ENCODE measurements at places on chromosomes 13 and 19.

- no peak for ATAC-seq
These were observed 12.9 kb upstream of the LAIR2 start for GRCh38 chr19:54489766-54490165.

GRCh38 chr19:55656988-55657747 lies 2.3 kb downstream of the U2AF2 start:
- no peak for ATAC-seq

- ATAC-seq: no peak
These were observed 120.5 kb downstream of the STK24 start for GRCh38 chr13:98456413-98456845.

DNA sequence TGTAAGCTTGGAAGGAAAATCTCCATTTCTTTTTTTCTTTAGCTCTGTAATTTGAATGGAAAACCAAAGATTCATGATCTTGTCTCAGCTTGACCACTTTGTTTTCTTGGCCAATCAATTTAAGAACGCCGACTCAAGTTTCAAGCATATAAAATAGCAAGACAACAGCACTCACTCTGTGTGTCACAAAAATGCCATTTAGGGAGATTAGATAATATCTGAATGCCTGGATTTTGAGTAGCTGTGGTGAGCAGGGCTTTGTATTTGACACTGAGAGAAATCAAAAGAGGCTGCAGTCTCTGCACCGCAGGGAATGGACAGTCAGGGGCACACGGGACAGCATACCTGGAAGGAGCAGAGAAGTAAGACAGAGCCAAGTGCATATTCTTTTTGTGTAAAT lies 209.5 kb upstream of the SLC10A2 start:
- no peak for ATAC-seq

- no peak for ATAC-seq
These were observed 6.4 kb downstream of the TNFSF14 start for GRCh38 chr19:6663236-6664201.

DNA sequence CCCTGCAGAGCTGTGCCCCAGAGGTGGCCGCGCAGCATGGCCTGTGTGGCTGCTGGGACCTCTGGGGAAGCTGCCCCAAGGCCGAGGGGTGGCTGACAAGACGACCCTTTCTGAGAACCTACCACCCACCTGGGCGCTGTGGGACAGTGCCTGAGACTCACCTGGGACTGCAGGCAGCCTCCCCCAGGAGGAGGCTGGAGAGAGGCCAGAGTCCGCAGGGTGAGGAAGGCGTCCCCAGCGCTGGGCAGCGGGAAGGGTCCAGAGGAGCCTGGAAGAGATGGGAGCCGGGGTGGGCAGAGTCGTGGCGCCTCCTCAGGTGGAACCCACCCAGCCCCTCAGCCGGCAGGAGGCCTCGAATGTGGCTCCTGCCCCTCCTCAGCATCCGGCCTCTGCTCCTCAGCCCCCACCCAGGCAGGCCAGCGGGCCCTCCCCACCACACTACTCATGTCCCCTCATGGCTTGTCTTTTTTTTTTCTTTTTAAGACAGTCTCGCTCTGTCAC lies 25.3 kb downstream of the CILP2 start:
- no peak for ATAC-seq

GRCh38 chr13:74215420-74215819 lies 81.2 kb upstream of the KLF12 start:
- no peak for ATAC-seq

DNA sequence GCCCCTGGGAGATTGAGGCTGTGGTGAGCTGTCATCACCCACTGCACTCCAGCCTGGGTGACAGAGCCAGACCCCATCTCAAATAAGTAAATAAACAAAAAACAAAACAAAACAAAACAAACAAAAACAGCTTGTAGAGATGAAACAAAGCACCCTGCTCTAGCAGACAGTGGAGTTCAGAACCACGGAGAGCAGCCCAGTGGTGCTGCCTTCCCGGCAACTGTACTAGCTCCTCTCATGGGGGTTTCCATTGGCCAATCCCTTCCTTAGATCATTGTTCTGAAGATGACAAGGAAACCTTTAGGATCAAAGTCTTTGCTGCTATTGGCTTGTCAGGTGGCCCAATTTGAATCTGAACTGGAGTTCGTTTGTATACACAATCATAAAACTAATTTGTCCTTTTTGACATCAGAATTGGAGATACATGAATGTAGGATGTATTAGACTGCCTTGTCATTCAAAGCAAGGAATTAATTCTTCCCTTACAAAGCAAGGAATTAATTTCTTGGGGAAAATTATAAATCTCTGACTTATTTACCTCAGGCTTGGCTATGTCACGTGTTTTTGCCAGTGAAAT lies 19.7 kb upstream of the SYCN start:
- ATAC-seq: no peak

- ATAC-seq: no peak
These were observed 1907.8 kb upstream of the PCDH20 start for GRCh38 chr13:63323441-63323840.

DNA sequence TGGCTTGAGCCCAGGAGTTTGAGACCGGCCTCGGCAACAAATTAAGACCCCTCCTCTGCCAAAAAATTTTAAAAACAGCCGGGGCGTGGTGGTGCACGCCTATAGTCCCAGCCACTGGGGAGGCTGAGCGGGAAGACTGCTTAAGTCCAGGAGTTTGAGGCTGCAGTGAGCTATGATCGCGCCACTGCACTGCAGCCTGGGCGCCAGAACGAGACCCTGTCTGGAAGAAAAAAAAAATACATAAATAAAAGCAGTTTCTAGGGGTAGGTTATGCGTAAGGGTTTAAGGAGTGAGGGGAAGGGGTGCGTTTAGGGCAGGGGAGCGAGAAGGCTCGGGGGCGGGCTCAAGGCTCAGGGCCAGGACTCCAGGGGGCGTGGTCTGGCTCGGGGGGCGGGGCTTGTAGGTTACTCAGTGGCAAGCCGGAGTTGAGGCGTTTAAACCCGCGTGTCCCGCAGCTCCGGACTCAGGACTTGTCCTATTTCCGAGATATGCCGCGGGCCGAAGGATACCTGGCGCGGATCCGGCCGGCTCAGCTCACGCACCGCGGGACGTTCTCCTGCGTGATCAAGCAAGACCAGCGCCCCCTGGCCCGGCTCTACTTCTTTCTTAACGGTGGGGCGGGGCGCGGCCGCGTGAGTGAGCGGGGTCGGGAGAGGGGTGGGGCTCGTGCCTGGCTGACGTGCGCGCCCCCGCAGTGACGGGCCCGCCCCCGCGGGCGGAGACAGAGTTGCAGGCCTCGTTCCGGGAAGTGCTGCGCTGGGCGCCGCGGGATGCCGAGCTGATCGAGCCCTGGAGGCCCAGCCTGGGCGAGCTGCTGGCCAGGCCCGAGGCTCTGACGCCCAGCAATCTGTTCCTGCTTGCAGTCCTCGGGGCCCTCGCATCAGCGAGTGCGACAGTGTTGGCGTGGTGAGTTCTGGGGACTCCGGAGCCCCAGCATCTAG lies 10.7 kb downstream of the SPACA6 start:
- peak; percentile 98 for ATAC-seq

GRCh38 chr19:52716522-52716921 lies 18.3 kb downstream of the ZNF611 start:
- ATAC-seq: no peak

- no peak for ATAC-seq
These were observed 4.8 kb upstream of the ECH1 start for GRCh38 chr19:38836159-38836982.

- no peak for ATAC-seq
These were observed 59.4 kb downstream of the CCNE1 start for GRCh38 chr19:29871143-29871542.

DNA sequence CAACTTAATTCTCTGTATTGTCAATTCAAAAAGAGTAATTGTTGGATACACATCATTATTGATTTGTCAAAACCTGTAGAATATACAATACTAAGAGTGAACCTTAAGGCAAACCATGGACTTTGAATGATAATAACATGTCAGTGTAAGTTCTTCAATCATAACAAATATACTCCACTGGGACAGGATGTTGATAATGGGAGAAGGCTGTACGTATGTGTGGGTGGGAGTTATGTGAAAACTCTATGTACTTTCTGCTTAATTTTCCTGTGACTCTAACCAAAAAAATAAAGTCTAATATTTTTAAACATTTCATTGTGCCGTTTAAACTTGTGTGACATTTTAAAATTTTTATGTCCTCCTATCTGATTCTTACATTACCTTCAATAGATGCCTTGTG lies 526.7 kb downstream of the SUCLA2 start:
- no peak for ATAC-seq

- no peak for ATAC-seq
These were observed 5.7 kb upstream of the IFNL2 start for GRCh38 chr19:39262496-39262895.

- ATAC-seq: peak; percentile 90
These were observed 16.3 kb downstream of the LCP1 start for GRCh38 chr13:46165485-46166223.

DNA sequence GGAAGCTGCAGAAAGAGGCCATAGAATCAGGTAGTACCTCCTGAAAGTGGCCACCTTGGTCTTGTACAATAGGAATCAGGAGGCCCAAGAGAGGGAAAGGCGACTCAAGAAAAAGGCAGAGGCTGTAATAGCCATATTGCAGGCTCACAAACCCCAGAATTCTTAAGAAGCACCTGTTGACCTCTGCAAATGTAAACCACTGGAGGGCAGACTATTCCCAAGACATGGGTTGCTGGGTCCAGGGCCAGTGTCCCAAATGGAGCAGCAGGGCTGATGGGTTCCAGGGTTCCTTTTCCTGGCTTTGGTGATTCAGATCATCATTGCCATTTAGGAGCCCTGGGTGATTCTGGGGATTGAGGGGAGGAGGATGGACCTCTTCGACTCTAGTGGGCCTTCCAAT lies 167.6 kb downstream of the B3GLCT start:
- ATAC-seq: no peak

- ATAC-seq: no peak
These were observed 10.7 kb downstream of the MARCHF2 start for GRCh38 chr19:8423817-8424223.

DNA sequence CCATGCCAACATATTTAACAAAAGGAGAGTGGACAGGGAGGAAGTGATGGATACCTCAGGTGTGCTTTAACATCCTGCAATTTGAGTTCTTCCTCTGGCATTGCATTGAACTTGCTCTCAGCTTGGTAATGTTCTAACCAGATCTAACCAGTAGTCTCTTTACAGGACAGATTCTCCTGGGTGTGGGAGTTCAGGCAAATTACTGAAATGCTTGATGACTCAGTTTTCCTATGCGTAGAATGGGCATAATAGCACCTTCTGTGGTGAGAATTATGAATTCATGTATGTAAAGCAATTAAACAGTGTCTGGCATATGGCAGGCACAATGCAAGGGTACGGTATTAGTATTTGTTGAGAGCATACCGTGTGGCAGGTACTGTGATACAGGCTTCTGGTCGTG lies 3.6 kb downstream of the AKAP11 start:
- no peak for ATAC-seq

GRCh38 chr13:70835371-70835770 lies 727.1 kb upstream of the KLHL1 start:
- ATAC-seq: no peak

GRCh38 chr19:6473647-6474046 lies 7.9 kb downstream of the DENND1C start:
- ATAC-seq: no peak

GRCh38 chr19:28396287-28396831 lies 816.6 kb downstream of the UQCRFS1 start:
- ATAC-seq: no peak

- ATAC-seq: no peak
These were observed 24.7 kb downstream of the PNPLA6 start for GRCh38 chr19:7560255-7560654.

All from stimulated activated memory B cell treated with anti-CD40 and anti-IgM and Interleukin-4, amounts not matched to agents 10 μg/mL and 1 μg/mL and 100 μg/mL, for 72 hours (primary cell).